Daoy (cell line): ENCODE measurements at places on chromosomes 4 and X. TPM values are rescaled to one million over a fixed set of nuclear protein-coding genes. Genes with fewer than 3 reads are reported as not detected.

GRCh38 chr4:2494992-2495391, 26.1 kb downstream of the RNF4 start:
- DNase-seq: no peak

DNA sequence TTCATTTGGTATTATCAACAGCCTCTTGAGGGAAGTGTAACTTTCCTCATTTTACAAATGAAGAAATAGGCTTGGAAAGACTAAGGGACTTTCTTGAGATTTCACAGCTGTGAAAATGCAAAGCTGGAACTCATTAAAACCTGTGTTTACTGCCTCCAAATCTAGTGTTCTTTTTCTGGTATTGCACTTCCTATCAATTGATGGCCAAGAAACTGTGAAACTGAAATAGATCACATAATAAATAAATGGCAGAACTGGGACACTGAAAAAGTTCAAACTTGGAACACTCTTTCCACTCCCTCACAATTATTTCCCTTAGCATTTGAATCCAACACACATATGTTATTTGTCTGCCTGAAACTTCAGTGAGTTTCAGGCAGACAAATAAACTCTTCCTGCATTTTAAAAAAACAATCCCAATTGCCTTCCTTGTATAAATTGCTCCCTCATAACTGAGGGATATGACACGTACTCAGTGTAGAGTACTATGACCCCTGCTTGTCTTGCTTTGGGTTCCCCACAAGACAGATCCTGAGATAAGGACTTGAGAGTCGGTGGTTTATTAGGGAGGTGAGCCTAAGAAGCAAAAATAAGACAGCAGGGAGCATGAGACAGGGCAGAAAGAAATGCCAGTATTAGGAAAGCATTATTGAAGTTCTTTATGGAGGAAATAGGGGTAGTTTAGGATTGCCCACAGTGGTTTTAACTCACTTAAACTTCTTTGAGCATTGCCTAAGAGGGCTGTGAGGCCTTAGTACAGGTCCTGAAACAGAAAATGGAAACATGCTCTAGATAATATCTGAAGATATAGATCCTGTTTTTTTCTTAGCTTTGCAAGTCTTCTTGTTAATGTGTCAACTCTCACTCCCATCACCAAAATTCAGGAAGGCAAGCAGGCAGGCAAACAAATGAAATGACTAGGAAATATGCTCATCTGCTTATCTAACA, 33.9 kb downstream of the RTL3 start:
- DNase-seq: no peak

DNA sequence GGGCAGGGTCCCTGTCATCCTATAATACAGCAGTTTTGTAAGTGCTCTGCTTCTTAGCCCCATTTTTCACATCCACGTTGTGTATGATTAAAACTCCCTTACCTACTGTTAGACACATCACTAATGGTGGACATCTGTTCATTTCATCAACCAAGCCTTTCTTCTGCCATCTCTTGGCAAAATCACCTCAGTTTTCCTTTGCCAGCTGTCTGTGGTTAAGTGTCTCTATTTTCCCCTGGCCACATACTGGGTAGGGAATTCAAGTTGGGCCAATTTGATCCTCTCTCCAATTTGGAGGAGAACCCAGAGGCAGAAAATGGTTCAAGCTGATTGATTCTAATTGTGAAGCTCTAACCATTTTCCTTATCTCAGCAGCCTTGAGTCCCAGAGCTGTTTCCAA, 436.1 kb downstream of the PCDH7 start:
- no peak for DNase-seq

DNA sequence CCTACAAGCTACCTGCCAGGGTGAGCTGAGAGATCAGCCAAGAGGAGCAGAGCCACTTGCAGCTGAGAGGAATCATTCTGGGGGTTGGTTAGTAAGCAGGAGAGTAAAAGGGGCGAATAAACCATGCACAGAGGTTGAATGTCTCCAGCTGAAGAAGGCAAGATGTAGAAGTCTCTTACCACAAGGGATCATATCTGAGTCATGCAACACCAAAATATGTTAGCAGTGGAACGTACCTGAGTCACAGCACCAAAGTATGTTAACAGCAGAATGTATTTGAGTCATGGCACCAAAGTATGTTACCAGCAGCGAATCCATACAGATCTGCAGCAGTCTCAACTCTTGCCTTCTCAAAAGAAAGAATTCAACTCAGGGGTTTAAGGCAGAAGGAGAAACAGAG, 29.9 kb downstream of the C4orf51 start:
- DNase-seq: peak; percentile 69

DNA sequence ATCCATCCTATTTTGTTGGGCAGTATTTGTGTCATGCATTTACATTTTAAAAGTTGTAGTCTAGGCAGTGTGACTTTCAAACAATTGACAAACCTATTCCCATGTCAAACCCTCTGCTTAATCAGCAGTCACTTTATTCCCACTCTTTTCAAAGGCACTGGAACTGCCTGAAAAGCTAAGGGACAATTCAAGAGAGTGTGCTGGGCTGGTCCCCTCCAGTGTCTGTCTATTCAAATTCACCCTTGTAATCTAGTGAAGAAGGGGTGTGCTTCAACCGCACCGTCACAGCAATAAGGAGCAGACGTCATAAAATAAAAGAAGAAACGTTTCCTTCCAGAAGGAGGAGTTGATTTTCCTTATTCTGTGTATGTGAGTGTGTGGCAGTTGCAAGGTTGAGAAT, 197.0 kb upstream of the MAD2L1 start:
- DNase-seq: no peak

- no peak for DNase-seq
These were observed 192.4 kb upstream of the RPL34 start for GRCh38 chr4:108427946-108428485.

GRCh38 chrX:53128097-53128749, 34.3 kb downstream of the KANTR start:
- DNase-seq: no peak

Gene ADAMTS3
- 0.57 and 1.6 TPM in 2 replicates for total RNA-seq

GRCh38 chrX:23884427-23885024, 23.2 kb downstream of the APOO start:
- DNase-seq: peak; percentile 67

GRCh38 chrX:135434258-135435138, 12.8 kb downstream of the SMIM10L2A start:
- no peak for DNase-seq

Gene ASB12
- not detected in 2 replicates for total RNA-seq

GRCh38 chr4:47879458-47879857, 34.9 kb downstream of the NFXL1 start:
- no peak for DNase-seq

GRCh38 chr4:71004281-71004851, 10.9 kb downstream of the DCK start:
- DNase-seq: no peak

GRCh38 chr4:169070071-169070894, 60.2 kb upstream of the CBR4 start:
- peak; percentile 86 for DNase-seq

Gene MAPK10
- 0.06 TPM in 1 of 2 replicates, not detected in the other for total RNA-seq

- DNase-seq: no peak
These were observed 106.7 kb upstream of the DGKK start for GRCh38 chrX:50577326-50577725.

DNA sequence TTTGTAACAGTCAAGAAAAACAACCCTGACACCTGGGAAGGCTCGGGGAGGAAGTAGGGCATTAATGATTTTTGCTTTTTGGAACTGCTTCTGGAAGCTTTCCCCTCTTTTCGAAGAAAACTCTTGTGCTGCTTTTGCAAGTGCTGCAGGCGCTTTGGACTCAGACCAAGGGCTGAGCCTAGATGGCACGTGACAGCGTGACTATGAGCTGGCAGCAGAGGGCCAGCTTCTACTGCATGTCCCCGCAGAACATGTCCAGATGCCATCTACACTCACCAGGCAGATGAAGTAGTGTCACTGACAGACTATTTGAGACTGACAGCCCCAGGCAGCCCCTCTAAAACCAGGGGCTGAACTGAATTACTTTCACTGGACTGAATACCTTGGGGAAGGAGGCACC, 6.2 kb downstream of the NR0B1 start:
- DNase-seq: peak; percentile 10

Gene GAGE2A
- 43.6 and 61.7 TPM in 2 replicates for total RNA-seq

- no peak for DNase-seq
These were observed 289.6 kb upstream of the SMIM31 start for GRCh38 chr4:164464313-164464712.

Gene ALB
- not detected in 2 replicates for total RNA-seq

DNA sequence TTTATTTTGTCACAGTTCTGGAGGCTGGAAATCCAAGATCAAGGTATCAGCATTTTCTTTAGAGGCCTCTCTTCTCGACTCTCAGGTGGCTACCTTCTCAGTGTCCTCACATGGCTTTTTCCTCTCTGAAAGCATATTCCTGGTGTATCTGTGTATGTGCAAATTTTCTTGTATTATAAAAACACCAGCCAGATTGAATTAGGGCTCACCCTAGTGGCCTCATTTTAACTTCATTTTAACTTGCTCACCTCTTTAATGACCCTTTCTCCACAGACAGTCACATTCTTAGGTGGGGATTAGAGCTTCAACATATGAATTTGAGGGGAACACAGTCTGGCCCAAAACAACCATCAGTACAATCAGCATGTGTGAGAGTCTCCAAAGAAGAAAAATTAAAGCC, 542.4 kb upstream of the FAM241A start:
- DNase-seq: no peak

- DNase-seq: peak; percentile 18
These were observed 7.0 kb downstream of the LRCH2 start for GRCh38 chrX:115226929-115227328.

DNA sequence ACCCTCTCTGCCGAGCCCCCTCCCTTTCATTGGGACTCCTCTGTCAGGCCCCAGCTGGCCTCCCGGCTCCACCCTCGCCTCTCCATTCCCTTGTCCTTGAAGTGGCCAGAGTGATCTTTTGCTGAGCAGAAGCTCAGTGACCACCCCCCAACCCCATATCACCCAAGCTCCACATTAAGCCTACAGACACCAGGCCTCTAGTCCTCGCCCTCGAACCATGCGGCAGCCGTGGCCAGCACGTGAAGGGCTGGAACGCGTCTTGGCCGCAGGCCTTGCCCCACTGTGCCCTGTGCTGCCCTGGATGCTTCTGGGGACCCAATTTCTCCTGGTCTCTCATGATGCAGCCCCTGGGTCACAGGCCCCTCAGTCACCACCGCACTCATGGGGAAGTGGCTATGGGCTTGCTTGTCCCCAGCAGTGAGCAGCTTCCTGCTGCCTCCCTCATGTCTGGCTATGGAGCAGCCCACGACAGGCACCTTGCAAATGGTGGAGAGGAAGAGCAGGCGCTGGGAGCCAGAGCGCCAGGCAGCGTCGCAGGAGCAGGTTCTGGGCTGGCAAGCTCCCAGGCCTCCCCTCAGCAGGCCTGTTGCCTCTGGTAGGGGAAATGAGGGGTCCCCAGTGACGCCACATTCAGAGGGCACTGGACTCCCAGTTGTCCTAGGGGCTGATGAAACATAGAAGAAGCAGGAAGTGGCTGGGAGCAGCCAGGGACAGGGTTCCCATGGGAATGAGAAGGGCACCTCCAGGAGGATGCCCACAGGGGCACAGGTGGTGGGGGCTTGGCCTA, 757 bp upstream of the SRPK3 start:
- no peak for DNase-seq

DNA sequence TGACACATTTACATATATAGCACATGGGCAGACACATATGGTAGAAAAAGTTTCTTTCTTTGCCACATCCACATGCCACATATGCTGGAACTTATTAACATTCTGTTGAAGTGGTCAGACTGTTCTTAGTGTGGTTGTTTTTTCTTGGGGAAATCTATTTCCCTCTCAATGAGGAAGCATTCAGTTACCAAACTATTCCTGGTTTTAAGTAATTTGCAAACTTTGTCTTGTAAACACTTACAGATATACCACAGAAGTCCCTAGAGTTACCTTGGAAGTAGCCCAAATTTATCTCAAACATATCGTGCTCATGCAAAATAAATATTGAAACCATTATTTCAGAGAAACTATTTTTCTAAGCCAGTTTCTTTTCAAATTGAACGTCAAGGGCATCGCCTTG, 625.5 kb upstream of the INTU start:
- no peak for DNase-seq

GRCh38 chr4:125368671-125369081, 53.9 kb downstream of the FAT4 start:
- DNase-seq: peak; percentile 20

- no peak for DNase-seq
These were observed 126.7 kb downstream of the NHS start for GRCh38 chrX:17501746-17502145.

GRCh38 chrX:56231537-56232090, 542 bp upstream of the KLF8 start:
- DNase-seq: no peak

- peak; percentile 38 for DNase-seq
These were observed at the start of gene TEC for GRCh38 chr4:48268956-48269860. TSS of gene TEC (minus strand) at chr4:48269838. CDS start at chr4:48228614, 41,224 bp downstream.

Gene AMBN
- 0.06 TPM in 1 of 2 replicates, not detected in the other for total RNA-seq

- no peak for DNase-seq
These were observed 43.2 kb downstream of the PCDH7 start for GRCh38 chr4:30763321-30763727.

DNA sequence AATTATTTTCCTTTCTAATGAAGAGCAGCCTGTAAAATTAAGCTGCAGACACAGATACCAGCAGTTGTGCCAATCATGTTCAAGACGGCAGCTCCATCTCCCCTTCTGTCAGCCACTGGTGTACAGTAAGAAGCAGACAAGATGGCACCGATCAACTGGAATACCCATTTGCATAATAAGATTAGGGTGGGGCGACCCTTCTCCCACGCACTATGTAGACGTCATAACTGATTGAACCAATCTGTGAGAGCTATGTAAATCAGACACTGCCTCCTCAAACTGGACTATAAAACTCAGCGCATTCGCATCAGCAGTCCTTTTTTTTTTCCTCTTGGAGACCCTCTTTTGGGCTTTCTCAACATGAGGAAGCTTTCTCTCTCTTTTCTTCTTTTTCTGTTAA, 40.4 kb upstream of the INTS6L start:
- DNase-seq: peak; percentile 1

Gene GABRE
- 3.0 and 27.3 TPM in 2 replicates for total RNA-seq

GRCh38 chr4:77481856-77482255, 123.8 kb upstream of the CXCL13 start:
- DNase-seq: no peak

DNA sequence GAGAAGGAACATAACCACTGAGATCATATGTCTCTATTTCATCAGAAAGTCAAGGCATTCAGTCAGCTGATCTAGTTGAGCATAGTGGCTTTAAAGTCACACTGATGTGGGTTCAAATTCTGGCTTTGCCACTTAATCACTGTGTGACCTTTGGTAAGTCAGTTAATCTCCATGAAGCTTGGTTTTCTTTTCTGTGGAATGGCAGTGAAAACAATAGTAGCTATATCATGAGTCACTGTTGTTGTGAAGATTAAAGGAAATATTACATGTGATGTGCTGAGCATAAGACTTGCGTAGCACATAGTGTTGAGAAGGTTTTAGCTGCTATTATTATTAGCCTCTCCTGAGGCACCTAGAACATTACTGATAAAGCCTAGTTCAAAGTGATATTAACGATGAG, 242.2 kb downstream of the FMR1NB start:
- no peak for DNase-seq

Gene ARL9
- total RNA-seq: 0.11 and 0.51 TPM in 2 replicates

Gene HTN1
- total RNA-seq: not detected in 2 replicates
